ENCODE measurements at places on chromosomes 12 and 14.

- peak; percentile 12 for DNase-seq
These were observed 20.4 kb downstream of the DLK1 start for GRCh38 chr14:100747021-100747586.

DNA sequence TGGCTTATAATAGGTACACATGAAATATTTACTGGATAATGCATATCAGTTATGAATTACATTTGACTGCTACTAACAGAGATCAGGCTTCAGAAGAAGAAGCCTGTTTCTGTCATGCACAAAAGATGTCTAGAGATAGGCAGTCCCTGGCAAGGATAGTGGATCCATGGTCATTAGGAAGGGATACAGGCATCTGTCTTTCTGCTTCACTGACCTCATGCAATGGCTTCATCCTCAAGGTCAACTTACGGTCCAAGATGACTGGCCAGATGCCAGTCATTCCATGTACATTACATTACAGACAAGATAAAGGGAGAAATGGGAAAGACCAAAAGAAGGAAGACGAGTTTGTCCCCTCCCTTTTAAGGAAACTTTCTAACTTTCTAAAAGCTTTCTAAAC, 94.0 kb downstream of the NUAK1 start:
- DNase-seq: no peak

GRCh38 chr14:29030121-29030520, 263.5 kb downstream of the FOXG1 start:
- DNase-seq: no peak

DNA sequence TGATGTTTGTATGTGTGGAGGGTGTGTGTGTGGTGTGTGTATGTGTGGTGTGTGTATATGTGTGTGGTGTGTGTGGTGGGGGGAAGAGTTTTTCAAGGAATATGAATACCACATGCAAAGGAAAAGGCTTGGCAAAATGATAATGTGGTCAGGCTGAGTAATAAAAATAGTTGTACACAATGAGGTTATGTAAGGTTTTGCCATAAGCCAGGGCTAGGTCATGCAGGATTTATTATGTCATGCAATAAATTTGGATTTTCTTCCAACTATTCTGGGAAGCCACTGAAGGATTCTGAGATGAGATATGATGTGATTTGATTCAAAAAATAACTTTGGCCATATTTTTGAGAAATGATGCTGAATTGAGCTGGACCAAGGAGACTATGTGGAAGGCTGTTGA, 1191.6 kb upstream of the SEL1L start:
- no peak for DNase-seq

DNA sequence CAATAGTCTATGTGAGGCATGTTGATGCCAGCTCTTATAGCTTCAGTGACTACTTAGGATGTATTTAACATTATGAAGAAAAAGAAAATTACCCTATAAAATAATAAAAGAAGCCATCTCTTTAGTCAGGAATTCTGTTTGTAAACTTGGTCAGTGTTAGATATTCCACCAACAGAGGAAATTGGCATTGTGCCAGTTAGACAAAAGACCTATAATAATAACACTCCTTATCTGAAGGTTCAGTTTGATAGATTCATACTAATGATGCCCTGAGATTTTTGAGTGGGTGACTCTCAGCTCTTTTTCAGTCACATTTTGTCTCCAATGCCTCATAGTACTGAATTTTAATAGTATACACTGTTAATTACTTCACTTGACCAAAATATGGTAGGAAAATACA, 6.6 kb downstream of the SYT10 start:
- DNase-seq: no peak

DNA sequence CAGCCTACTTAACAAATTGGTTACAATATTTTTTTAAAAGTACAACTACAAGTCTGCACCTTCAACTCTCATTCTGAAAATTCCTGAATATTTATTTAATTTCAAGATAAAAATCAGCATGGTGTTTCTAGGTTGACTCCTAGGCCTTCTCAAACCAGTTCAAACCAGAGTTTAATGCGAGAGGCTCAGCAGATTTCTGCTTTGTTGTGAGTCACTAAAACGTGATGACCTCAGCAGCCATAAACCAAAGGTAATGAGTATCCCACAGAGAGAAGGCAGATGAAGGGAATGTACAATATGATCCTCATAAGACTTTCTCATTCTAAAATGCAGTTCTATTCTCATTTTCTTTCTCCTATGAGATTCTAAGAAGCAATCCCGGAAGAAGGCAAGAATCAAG, 1.5 kb downstream of the PRDM4 start:
- DNase-seq: peak; percentile 43

GRCh38 chr12:19759227-19759626, 319.9 kb downstream of the AEBP2 start:
- no peak for DNase-seq

DNA sequence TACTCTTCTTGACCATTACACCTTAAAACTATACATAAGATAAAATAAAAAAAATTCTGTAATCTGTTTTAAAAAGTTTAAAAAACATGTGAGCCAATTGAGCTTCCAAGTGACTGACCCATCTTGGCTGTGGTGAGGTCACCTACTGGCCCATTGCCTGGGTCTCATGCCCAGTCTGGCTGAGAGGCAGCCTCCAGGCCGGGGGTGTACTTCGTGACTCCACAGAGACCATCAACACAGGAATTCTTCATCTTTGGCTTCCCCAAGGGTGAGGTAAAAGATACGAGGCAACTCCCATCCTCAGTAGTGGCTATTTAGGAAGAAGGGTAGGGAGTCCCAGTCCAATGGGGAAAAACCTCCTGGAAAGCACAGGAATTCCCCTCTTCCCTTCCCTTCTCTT, 113.2 kb downstream of the APAF1 start:
- DNase-seq: no peak

DNA sequence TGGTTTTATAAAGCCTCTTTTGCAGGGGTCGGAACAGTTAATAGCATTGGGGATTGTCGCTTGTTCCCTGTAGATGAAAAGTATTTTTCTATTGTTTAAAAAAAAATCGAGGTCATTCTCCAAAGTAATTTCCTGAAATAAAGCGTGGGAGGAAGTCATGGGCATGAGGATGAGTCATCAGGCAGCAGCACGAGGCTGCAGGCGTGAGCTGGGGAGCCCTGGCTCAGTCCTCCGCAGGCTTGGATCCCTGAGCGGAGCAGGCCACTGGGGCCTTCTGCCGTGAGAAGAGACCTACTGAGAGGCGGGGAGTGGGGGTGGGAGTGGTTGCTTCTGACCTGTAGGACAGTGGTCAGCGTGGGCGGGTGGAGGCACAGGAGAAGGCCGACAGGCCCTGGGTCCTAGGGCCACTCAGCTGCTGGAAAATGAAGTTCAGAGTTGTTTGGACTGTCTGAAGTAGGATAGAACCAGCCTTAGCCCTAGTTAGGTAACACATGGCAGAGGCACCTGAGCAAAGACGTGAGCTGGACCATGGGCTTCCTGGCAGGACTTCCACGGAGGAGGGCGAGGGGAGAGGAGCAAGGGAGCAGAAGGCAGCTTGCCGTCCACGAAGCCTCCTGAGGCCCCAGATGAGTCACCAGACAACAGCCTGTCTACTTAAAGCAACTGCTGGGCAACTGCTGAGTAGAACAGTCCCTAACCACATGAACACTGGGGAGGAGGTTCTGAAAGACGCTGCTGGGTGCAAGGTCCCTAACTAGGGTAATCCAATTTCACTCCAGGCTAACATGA, 21.1 kb upstream of the LGALS3 start:
- peak; percentile 98 for DNase-seq

DNA sequence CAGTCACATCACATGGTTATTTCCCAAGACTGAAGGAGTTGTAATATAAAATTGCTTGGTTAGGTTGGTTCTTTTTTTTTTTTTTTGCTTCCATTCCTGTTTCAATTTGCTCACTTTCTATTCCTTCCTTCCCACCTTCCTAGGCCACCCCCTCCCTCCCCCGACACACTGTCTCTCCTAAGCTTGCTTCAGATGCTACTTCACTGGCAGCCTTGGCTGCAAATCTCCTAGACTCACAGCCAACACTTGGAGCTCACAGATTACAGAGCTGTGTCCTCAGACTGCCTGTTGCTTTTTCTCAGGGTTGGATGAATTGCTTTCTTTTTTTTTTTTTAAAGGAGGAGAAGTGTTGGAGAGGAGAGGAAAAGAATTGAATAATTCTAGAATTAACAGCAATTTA, 77.3 kb upstream of the GRIN2B start:
- DNase-seq: no peak

- DNase-seq: no peak
These were observed 245.2 kb upstream of the PLEKHG7 start for GRCh38 chr12:92457458-92458180.

DNA sequence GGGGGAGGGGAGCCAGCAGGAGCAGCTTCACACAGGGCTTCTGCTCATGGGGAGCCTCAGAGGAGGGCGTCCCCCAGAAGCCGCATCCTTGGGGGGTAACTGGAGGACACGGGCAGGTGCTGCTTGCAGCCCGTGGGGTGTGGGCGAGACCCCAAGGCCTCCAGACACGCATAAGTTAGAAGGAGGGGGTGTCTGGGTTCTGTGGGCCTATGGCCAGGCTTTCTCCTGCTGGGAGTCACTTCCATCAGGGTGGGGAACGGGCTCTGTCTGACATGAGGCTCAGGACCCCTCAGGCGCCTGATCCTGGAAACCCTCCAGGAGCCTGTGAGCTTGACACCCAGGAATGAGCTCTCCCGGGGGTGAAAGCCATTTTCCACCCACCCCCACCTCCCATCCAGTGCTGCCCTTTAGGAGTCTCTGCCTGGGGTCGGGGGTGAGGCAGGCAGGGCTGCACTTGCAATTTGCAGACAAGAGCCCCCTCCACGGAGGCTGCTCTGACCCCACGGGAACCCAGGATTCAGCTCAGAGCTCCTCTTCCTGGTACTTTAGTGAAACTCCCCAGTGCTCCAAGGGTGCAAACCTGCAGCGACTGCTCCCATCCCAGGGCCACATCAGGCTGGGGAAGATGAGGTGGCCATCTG, 325.7 kb downstream of the ADGRD1 start:
- no peak for DNase-seq

GRCh38 chr14:23430723-23431085, 4.8 kb downstream of the MYH7 start:
- peak; percentile 42 for DNase-seq

DNA sequence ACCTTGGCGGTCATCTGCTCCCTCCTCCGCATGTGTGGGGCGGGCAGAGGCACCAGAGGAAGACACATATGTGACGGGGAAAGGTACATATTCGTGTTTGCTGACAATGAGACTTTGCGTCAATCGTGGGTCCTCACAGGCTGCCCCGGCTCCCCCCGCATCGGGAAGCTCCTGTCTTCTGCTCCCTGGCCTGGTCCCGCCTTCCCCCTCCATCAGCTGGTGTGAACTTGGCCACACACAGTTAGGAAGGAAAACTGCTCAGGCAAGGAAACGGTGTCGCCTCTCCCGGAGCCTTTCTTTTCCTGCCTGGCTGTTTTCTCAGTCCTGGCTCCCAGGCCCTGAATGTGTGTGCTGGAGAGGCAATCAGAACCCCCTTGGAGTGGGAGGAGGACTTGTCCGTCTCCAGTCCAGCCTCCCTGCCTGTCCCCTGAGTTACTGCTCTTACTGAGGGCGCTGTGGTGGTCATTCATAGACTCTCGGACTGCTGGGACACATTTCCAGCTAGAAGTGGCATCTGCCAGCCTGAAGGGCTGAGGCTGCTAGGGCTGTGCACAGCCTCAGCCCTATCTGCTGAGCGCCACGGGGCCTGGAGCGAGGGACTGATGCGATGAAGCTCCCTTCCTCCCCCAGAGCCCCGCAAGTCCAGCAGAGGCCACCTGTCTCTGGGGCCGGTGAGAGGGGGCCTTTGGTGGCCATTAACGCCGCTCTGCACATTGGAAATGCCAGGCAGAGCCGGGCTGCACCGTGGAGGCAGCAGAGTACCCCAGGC, 44.2 kb upstream of the TSPAN9 start:
- DNase-seq: no peak

DNA sequence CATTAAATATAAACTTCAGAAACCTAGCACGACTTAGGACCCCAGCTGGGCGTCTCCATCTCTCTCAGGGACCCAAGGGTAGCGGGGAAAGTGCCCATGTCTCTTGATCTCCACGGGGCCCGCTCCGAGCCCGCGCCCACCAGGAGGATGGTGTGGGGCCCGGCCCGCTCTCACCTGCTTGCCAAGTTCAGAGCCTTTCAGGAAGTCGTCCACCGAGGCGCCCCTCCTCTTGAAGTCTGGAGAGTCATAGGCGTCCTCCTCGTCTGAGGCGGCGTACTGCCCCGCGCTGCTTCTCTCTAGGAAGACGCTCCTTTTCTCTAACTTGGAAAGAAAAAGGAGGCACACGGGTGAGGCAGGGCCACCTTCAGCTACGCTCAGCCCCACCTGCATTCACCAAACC, 96.9 kb downstream of the PIWIL1 start:
- DNase-seq: no peak

DNA sequence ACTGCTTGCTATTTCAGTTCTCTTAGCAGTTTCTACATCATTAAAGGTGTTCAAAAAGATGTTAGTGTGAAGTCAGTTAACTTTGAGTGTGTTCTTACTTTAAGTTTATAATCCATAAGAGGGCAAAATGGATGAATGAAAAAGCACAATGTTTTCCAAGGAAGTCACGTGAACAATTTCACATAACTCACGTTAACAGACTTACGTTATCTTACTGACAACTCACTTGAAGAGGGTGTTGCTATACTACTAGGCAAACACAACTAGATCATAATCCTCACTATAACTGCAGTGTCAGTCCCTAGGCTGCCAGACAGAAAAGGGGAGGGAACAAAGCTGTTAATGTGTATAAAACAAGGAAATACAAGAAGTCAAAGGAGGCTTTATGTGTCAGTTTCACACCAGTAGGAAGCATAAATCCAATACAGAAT, 6.4 kb downstream of the SLC2A13 start:
- DNase-seq: no peak

GRCh38 chr14:95452893-95453712, 63.3 kb downstream of the SYNE3 start:
- DNase-seq: no peak

- DNase-seq: no peak
These were observed 16.9 kb downstream of the ATXN2 start for GRCh38 chr12:111582133-111582747.

- no peak for DNase-seq
These were observed 249.1 kb downstream of the ADGRD1 start for GRCh38 chr12:131202592-131203378.

Data from urothelium cell line (cell line).